Activated CD4-positive, alpha-beta T cell treated with anti-CD3 and anti-CD28 coated beads, Interleukin-2, Interleukin-4, amounts not matched to agents 100 ng/mL and 50 ng/mL, durations not matched to agents 16 hours and 8 hours (primary cell): ENCODE measurements at places on chromosomes 6 and 20.

DNA sequence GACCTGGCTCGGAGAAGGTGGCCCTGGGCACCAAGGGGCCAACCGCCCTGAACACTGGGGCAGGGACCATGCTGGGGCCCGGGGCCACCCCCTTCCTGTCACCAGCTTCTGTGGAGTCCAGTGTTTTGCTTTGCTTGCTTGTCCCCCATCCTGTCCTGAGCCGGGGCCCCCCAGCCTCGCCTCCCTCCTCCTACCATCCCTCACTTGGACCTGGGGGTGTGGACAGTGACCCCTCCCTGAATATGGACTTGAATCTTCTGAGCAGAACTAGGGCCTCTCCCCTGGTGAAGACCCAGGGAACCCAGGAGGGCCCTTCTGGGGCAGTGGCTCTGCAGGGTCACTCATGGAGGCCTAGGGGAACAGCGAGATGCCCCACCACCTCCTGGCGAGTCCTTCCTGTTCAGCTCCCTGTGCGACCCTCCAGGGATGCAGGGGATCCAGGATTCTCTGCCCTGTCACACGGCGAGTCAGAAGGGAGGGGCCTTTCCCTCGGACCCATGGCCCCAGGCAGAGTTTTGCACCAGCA is 41.6 kb downstream of the VSTM2L start:
- no peak for DNase-seq

- no peak for DNase-seq
These were observed 769 bp downstream of the CCN6 start for GRCh38 chr6:112054555-112055190.

- no peak for DNase-seq
These were observed 142.7 kb downstream of the LRRC1 start for GRCh38 chr6:53937461-53937860.

GRCh38 chr20:6700563-6701329 is 66.7 kb upstream of the BMP2 start:
- no peak for DNase-seq

GRCh38 chr20:44447827-44448419 is 27.8 kb upstream of the TTPAL start:
- DNase-seq = no peak

GRCh38 chr6:95685822-95686221 is 108.5 kb downstream of the MANEA start:
- DNase-seq = no peak

- DNase-seq = peak; percentile 37
These were observed 5.6 kb upstream of the ANKRD60 start for GRCh38 chr20:58233881-58234528.

DNA sequence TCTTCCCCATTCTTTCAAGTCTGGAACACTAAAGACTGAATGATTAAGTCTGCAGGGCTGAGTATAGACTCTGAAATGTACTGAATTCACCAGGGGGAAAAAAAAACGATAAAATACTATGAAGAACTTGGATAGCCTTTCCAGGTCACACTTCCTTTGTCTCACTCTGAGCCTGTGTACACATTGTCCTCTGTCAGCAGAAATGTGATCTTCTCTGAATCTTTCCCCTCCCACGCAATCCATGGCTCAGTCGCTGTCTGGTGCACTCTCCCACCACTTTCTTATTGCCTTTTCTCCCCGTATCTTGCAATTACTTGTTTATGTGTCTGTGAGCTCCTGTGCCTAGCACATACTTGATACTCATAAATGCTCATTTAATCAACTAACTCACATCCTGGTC is 212.6 kb upstream of the RSPO3 start:
- no peak for DNase-seq

- DNase-seq = no peak
These were observed 107.5 kb downstream of the THEMIS start for GRCh38 chr6:127793396-127793795.

GRCh38 chr6:122289762-122290539 is 109.5 kb upstream of the HSF2 start:
- no peak for DNase-seq

DNA sequence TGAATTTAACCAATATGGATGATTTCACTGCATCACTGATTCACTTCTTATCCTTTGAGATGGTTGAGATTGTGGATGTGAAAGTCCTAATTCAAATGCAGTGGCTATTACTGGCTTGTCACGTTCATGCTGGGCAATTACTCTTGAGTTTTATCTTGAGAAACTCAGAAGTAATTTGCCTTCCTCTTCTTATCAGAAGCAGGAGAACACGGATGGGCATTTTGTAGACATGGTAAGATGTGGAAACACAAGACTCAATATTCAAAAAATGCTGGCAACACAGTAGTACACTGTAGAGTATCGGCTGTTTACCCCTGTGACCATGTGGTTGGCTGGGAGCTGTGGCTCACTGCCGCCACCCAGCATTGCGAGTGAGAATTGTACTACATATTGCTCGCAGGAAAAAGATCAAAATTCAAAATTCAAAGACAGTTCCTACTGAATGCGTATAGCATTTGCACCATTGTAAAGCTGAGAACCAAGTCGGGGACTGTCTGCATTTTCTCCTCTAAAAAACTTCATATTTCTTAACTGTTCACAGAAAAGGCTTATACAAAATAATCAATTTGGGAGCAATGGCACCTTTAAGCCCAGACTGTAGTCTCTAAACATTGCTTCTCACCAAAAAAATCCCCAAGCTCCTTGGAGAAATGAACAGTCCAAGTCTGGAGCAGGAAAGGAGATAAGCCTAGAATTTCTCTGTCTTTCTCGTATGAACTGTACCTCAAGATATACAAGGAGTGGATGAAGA is 61.9 kb upstream of the ELOVL5 start:
- peak; percentile 57 for DNase-seq

GRCh38 chr6:112639391-112639831 is 292.3 kb downstream of the RFPL4B start:
- DNase-seq = no peak

DNA sequence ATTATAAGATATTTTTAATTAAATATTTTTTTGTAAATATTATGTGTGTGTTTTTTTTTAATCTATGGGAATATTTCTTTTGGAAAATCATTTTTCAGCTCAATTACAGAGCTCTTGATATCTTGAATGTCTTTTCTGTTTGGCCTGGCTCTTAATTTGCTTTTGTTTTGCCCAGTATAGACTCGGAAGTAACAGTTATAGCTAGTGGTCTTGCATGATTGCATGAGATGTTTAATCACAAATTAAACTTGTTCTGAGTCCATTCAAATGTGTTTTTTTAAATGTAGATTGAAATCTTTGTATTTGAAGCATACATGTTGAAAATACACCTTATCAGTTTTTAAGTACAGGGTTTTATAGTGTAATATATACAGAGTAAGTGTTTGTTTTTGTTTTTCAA is 2.6 kb downstream of the ID4 start:
- no peak for DNase-seq

GRCh38 chr6:68967549-68968300 is 332.6 kb downstream of the ADGRB3 start:
- DNase-seq = peak; percentile 59

- no peak for DNase-seq
These were observed 912 bp upstream of the DIDO1 start for GRCh38 chr20:62927128-62927705.

DNA sequence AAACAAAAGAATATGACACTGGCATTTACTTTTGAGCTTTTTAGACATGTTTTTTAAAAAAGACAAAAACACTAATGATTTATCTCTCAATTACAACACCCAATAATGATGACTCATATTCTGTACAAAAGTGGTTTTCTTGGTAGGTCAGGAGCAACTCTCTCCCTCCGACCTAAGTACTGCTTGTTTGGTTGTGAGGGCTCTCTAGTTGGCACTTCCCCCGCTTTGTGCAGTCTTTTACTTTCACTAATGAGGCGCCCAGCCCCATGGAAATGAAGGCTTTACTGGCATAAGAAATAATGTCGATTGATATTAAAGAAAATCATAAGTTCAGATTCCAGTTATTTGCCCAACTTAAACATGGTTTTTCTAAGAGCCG is 1.3 kb downstream of the KPNA5 start:
- peak; percentile 65 for DNase-seq

DNA sequence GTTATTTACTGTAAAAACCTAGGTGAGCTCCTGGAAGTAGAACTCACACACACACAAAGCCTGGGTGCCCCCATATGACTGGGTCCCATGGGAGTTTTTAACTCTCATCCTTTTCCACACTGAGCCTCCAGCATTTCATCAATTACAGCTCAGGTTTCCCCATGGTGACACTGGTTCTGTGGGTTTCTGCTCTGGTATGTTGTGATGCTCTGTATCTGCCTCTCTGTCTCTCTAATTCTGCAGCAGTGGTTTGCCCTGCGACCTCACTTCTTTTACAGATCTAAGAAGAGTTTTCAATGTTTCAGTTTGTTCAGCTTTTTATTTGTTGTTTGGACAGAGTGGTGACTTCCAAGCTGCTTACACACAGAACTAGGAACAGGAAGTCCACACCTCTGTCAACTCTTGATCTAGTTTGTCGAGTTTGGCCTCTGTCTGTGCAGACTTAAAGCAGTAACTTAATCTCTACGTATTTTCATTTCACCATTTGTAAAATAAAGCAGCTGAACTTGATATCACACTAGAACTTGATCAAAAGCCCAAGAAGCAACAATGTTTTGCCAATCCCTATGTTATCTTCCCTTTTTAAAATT is 554.3 kb downstream of the EPHA7 start:
- DNase-seq = no peak

DNA sequence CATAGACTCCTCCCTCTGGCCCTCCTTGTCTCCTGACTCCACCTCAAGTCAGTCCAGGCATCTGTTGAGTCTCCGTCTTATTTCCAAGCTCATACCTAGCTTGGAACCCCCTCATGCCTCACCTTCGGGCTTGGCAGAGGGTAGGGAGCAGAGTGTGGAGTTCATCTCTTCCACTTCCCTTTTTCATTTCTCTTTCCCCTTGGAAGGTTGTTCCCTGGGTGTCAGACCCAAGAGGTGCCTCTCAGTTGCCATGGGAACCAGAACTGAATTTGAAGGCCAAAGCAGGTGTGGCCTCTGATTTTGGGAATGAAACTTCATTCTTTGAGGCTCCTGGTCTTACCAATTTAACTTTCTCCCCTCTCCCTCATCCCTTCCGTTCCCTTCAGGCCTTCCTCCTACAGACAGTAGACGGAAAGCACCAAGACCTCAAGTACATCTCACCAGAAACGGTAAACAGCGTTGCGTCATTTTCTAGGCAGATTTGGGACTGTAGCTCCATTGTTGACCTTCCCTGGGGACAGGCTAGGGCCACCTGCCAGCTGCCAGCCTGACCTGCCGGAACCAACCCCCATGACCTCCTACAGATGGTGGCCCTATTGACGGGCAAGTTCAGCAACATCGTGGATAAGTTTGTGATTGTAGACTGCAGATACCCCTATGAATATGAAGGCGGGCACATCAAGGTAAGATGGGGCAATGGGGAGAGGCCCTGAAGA is 6.6 kb downstream of the CDC25B start:
- no peak for DNase-seq

- peak; percentile 70 for DNase-seq
These were observed 36.2 kb upstream of the MRPS18A start for GRCh38 chr6:43723737-43724295.

- no peak for DNase-seq
These were observed 67.9 kb upstream of the TULP4 start for GRCh38 chr6:158244373-158244772.

DNA sequence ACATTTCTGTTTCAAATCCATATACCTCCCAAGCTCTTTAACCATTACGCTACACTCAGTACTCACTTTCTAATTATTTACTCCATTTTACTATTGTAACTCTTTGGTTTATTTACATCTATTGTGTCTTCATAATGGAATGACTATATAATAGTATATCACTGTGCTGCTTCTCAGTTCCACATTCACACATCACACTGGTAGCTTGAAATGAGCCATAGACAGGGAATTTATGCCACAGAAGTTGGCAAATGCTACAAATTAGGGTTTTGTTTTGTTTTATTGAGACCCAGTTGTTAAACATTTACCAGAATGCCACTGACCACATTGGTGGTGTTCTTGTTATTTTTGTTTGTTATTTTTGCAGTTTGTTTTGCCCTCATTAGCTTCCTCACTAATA is 213.9 kb downstream of the KCNQ5 start:
- DNase-seq = no peak

- DNase-seq = no peak
These were observed 265.9 kb upstream of the QKI start for GRCh38 chr6:163148451-163149278.

DNA sequence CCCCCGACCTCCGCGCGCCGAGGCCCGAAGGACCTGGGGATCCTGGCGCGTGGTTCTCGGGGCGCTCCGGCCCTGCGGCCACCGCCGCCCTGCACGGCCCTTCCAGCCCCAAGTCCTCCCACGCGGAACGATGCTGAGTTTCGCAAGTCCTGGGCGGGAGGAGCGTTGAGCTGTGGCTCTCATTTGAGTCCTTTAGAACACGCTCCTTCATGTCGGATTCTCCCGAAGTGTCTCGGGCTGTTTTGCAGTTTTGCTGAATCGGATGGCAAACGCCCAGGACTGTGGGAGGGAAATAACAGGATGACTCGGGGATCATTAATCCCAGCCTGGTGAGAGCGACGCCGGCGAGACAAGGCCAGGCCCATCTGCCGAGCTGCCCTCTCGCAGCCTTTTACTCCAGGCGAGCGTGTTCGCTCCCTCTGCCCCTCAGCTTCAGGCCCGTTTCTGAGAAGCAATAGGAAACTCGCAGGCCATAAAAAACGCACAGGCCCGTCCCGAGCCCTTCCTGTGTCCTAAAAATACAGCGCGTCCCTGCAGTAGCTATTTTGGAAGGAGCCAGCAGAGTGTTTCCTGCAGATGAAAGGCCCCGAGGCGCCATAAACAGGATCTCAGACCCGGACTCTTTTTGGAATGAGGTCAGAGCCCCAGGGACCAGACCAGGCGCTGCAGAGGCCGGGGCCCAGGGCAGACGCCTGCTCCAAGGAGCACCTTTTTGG is 153.5 kb downstream of the DLL1 start:
- DNase-seq = no peak

DNA sequence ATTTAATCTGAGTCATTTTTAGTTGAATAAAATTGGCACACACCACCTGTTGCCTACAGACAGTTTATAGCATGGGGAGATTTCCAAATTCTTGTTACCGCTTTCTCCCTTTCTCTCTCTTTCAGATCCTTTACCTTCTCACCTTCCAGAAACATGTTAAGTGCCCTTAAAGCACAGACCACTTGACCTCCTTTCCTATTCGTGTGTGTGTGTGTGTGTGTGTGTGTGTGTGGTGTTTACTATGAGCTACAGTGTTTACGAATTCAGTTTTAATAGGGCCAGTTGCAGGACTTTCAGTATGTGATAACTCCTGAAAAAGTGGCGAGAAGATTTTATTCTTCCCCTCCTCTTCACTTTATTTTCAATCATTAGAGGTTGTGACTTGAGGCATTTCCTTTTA is 258.1 kb downstream of the BMP2 start:
- no peak for DNase-seq

DNA sequence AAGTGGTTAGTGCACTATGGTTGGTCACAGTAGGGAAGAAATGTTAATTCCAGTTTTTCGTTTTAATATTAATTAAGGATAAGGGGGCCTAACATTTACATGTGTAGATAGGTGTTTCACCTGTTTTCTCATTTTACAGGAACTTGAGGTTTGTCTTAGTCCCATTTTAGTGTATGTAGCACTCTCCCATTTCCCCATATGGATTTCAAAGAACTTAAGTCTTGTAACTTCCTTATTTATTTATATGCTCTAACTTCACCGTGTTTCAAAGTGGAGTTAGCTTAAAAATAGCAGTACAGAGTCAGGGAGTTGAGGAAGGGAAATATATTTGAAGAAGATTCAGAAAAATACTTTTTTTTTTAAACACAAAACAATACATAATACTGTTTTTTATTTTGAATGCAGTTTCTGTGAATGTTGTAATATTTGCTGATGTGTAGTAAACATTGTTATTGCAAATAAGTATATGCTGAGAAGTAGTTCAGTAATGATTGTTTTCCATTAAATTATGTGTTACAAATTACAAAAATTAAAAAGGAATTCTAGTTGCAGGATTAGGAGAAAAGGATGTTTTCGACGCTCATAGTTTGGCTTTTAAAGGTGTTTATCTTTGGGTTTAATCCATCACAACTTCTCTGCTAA is 3.5 kb downstream of the SCAF8 start:
- no peak for DNase-seq
